Left colon (tissue), 2 donors: ENCODE measurements at places on chromosomes 7 and 10. TPM values are rescaled to one million over a fixed set of nuclear protein-coding genes. Genes with fewer than 3 reads are reported as not detected.
A peak's percentile ranks its signal among the peaks of the same experiment; 100 is the strongest.

GRCh38 chr10:110431659-110432058 is 66.0 kb upstream of the DUSP5 start:
- DNase-seq = no peak

Gene ADAM12
- total RNA-seq = 0.28 TPM

Gene MUC12
- total RNA-seq = 2,027 TPM

Gene HOXA6
- 21.2 TPM for total RNA-seq

- DNase-seq = no peak
Measured at GRCh38 chr10:86653379-86653778, 968 bp upstream of the OPN4 start.

Gene OR2A12
- total RNA-seq = not detected

DNA sequence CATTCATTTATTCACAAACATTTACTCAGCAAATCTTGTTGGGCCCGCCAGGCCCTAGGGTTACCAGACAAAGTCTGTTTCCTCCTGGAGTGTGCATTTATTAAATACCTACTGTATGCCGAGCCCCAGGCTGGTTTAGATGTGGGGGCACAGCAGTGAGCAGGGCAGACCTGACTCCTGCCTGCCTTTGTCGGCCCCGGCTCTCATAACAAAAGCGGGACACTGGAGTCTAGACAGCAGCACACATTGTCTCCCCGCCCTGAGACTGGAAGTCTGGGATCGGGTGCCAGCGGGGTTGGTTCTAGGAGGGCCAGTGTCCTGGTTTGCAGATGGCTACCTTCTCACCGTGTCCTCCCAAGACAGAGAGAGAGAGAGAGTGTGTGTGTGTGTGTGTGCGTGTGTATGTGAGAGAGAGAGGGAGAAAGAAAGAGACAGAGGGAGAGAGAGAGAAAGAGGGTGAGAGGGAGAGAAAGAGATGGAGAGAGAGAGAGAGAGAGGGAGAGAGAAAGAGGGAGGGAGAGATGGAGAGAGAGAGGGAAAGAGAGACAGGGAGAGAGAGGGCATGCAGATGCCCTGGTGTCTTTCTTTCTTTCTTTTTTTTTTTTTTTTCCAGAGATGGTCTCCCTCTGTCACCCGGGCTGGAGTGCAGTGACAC is 25.9 kb downstream of the ELFN1 start:
- no peak for DNase-seq

DNA sequence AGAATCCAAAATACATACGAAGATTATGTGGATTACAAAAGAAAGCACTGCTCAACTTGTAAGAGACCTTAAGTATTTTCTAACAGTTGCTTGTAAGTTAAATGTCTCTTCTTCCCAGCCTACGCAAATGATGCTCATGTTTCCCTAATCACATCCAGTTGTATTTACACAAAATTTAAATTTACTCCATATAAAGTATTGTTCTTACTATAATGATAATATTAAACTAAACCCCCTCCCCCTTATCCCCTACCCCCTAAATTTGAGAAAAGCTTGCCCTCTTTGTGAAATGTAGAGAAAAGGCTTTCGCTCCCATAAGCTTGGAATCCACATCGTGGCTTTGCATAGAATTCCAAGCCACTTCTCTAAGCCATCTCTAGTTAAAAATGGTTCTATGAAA is 29.4 kb downstream of the ANKMY2 start:
- no peak for DNase-seq

GRCh38 chr7:5869691-5870090 is 10.9 kb upstream of the OCM start:
- no peak for DNase-seq

DNA sequence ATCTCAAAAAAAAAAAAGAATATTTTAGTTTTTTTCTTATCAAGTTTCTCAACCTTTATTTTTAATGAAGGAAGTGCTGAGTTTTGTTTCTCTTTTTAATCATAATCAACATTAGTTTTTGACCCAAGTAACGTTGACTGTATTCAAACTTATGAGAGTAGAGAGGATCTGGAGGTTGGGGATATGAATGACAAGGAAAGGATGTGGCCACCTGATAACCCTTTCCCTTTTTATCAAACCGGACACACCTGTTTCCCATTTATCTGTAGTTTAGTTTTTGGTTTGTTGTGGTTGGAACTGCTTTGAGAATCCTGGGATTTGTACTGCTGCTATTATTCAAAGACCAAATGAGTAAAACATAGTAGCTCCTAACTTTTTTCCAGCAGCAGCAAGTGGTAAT is 38.6 kb downstream of the HACD1 start:
- DNase-seq = no peak

DNA sequence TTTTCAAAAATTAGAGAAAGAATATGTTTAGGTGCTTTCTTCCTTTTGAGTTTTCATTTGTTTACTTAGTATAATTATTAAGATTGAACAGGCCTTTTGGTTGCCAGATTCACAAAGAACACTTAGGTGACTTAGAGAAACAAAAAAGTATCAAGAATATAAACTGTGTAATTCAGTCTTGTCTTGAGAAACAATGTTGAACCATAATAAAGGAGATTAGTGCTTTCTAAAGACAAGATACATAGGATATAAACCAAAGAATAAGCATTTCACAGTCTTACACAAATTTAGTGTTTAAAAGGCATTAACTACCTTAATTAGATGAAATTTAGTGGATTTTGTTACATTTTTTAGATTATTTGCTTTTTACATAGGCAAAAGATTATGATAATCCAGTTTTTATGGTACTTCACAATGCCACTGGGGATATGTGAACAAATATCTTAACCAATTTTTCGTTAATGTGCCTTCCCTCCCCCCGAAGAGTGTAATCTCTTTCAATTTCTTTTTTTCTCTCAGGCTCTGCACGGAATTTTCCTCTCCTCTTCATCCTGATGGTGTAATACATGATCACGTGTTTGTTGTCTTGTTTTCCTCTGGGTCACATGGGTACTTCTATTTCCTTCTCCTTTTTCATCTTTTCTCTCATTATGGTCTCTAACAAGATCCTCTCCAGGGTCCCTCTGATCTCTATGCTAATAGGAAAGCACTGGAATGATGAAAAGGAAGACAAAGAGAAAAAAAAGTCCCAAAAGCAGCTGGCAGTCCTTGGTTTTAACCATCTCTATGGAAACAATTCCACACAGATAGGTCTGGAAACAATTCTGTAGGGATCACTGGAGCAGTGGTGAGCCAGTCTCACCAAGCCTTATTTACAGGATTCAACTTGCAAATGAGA is 3.7 kb upstream of the HNRNPH3 start:
- no peak for DNase-seq

- DNase-seq = no peak
Measured at GRCh38 chr7:39969431-39969830, 19.4 kb downstream of the CDK13 start.

- DNase-seq = peak; percentile 72
Measured at GRCh38 chr7:35253710-35254495, at the start of gene TBX20. Gene TBX20 (minus strand): TSS chr7:35254100. CDS start chr7:35253620, 480 bp downstream.

- DNase-seq = no peak
Measured at GRCh38 chr10:63562391-63562790, 41.2 kb downstream of the REEP3 start.
